T-helper 9 cell (primary cell): ENCODE measurements at places on chromosomes 13 and 19.

GRCh38 chr13:52459668-52460067 is 4.4 kb downstream of the CKAP2 start:
- no peak for DNase-seq

DNA sequence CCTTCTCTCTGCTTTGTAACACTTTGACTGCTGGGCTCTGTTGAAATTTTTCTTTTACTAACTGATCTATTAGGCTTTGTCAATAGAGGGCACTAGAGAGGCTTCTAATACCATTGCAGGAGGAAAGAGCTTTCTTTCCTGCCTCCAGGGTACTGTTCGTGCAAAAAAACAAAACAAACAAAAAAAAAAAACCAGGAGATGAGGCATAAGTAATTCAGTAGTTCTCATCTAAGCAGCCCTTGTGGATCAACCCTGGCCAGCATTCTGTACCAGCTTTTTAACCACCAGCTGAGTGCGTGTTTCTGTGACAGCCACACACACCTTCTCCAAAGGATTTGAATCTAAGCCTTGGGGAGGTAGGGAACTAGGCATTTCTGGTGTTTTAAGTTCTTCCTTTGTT is 1707.6 kb upstream of the SLC10A2 start:
- no peak for DNase-seq

DNA sequence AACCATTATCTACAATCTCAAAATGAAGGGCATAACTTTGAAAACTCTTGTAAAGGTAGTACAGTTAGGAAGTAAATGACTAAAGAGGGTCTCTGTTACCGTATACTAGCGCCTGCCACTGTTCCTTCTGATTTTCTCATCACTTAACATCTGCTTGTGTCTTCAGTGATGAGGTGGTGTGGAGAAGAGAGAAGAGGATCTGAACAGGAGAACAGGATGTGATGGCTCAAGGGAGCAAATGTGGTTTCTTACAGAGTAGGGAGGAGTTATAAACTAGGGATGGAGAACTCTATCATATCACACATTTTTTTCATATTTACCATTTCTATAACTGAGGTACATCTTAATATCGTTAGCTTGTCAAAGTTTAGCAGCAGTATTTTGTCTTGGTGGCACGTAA is 1.1 kb downstream of the KCTD4 start:
- no peak for DNase-seq

GRCh38 chr19:44581288-44581687 is 32.1 kb upstream of the IGSF23 start:
- DNase-seq: no peak

GRCh38 chr13:75881109-75881775 is 245.1 kb downstream of the LMO7 start:
- DNase-seq: no peak

- no peak for DNase-seq
These were observed 14.8 kb downstream of the DHX34 start for GRCh38 chr19:47363758-47364531.

- DNase-seq: no peak
These were observed 4.7 kb downstream of the RPL28 start for GRCh38 chr19:55390461-55390880.

DNA sequence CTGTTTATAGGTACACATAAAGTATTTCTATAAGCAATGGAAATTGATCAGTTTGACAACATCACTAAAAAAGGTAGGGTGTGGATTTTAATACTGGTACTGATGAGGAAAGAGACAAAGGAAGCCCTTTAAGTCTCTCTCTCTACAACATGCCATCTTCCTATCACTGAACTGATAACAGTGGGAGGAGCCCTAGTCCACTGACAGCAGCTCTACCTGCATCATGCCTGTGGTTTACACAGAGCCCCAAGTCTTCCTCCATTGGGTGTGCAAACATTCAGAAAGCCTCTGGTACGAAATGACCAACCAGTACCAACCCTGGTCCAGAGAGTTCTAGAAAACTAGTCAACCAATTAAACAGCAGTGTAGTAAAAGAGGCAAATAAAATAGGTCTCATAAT is 53.4 kb downstream of the KLF12 start:
- no peak for DNase-seq

GRCh38 chr13:112877539-112877938 is 91.5 kb upstream of the MCF2L start:
- no peak for DNase-seq

DNA sequence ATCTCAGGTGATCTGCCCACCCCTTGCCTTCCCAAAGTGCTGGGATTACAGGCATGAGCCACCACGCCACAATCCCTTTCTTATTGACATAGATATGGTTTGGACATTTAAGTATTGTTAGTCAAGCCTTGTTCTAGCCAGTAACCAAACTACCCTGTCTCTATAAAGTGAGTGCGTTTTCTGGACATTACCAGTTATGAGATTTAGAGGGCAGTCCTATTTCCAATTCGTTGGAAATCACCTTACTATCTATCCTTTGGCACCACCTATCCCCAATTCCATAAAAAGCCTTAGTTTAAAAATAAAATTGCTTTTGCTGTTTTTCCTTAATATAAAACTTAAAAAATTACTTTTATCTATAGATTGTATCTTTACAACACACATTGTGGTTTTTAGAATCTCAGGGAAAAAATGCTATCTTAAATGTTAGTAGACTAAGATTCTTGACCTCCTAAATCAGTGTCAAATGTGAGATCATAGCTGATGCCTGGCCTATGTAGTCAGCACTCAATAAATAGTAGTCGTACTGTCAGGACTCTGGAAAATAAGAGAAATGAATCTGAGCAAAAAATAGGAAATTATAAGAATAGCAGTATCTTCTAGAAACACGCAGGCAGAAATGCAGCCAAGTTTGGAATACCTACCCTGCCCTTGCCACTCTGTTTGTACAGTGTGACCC is 57.0 kb downstream of the NUFIP1 start:
- no peak for DNase-seq

DNA sequence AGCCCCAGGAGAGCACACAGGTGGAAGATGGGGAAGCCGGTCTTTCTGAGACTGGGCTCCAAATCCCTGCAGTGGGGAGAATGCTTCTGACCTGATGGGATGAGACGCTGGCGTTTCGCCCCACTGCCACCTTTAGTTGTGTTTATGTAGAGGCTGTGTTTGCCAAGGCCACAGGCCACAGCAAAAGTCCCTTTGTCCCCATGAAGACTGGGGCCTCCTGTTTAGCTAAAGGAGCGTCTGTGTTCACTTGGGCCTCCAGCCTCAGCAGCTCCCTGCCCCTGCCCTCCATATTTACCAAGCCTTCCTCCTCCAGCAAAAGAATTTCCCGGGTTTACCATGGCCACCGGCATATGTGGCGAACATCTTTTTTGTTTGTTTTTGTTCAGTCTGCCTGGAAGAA is 10.4 kb upstream of the KLK14 start:
- DNase-seq: no peak
